ENCODE measurements at places on chromosomes 6 and 20.

- no peak for DNase-seq
Measured at GRCh38 chr6:129393654-129394053, 316.3 kb downstream of the ARHGAP18 start.

DNA sequence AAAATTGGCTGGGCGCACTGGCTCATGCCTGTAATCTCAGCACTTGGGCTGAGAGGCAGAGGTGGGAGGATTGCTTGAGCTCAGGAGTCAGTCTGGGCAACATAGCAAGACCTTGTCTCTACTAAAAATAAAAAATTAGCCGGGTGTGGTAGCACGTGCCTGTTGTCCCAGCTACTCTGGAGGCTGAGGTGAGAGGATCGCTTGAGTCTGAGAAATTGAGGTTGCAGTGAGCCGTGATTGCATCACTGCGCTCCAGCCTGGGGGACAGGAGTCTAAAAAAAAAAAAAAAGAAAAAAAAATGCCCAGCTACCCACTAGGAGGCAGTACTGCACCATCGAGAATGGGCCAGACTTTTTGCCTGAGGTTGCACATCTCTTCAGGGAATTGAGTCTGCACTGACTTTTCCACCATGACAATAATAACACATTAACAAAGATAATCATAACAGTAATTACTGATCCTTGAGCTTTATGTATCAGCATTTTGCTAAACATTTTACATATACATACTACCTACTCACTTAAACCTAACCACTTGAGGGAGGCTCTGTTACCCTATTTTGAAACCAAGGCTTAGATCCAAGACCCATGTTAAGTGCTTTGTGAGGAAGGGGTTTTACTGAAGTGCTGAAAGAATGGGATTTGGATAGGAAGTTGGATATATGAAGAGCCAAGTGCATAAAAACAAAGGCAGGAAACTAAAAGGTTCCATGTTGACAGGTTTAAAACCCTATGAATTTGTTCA lies 21.0 kb downstream of the SRSF3 start:
- DNase-seq = peak; percentile 48

DNA sequence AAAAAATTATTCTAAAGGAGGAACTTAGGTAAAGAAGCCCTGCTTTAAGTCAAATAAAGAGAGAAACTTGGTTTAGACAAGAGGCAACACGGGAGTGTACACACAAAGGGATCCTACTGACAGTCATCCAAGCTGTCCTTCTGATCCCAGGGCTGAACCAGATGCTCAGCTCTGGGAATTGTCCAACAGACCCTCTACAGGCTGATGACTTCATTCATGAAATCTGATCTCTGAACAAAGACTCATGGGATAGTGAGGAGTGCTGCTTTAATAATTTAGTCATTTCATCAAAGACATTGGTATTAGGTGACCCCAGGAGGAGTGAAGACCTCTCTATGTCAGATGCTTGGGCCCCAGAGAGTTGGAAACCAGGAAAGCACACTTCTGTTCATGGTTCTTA lies 65.6 kb upstream of the ARMH2 start:
- DNase-seq = no peak

GRCh38 chr20:38084425-38084951 lies 50.9 kb downstream of the RPRD1B start:
- no peak for DNase-seq

- DNase-seq = peak; percentile 78
Measured at GRCh38 chr20:63520934-63521601, 503 bp downstream of the PPDPF start.

- DNase-seq = no peak
Measured at GRCh38 chr6:33868141-33868540, 64.3 kb upstream of the MLN start.

DNA sequence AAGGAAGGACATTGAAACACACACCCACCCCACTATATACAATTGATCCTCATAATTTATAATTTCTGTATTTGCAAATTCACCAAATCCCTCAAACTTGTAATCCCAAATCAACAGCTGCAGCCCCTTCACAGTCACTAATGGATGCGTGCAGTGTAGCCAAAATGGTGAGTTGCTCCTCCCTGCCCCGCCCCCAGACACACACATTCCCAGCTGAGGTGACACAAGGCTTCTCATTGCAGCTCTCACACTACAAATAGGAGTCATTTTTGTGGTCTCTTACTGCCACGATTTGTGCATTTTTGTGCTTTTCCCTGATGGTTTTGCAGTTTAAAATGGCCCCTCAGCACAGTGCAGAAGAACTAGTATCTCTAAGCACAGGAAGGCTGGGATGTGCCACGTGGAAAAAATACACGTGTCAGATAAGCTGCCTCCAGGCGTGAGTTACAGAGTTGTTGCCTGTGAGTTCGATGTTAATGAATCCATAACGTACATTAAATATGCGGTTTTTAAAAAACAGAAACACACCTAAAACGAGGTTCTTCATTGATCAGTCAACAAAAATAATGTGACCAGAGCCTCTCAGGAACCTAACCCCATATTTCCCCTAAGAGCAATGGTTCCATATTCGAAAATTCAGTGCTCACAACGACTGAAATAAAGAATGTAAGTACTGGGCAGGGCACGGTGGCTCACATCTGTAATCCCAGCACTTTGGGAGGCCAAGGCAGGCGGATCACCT lies 8.2 kb downstream of the ATP9A start:
- no peak for DNase-seq

GRCh38 chr6:150599199-150600009 lies at the start of gene PLEKHG1:
PLEKHG1 (plus strand) TSS chr6:150599885; CDS start chr6:150733682, 133,797 bp downstream.
- peak; percentile 65 for DNase-seq

GRCh38 chr6:370555-370954 lies 21.0 kb upstream of the IRF4 start:
- no peak for DNase-seq

DNA sequence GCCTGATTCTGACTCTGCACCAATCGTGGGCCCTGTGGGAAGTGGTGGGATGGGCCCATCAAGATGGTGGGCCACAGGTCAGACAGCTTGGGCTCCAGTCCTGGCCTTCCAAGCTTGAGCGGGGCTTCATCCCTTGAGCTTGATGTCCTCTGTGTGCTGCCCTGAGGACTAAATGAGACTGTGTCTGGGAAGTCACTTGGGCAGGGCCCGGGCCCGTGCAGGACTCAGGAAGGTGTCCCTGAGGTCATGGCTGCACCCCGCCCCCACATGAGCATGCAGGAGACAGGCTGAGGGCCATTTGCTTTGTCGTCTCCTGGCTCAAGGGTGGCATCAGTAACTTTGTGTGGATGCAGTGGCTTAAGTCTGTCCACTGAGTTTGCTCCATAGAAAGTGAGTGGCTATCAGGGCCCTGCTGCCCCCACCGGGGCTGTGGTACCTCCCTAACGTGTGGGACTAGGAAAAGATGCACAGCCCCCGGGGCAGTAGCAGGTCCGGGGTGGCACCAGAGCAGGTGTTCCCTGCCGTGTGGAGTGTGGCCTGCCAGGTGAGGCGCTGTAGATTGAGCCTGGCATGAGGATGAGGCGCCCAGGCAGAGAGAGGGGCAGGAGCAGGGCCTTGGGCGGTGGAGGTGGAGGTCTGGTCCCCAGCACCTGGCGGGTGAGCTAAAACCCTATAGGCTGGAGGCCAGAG lies 298.6 kb downstream of the TAF4 start:
- DNase-seq = no peak

GRCh38 chr6:81832304-81832703 lies 79.8 kb upstream of the TENT5A start:
- no peak for DNase-seq

DNA sequence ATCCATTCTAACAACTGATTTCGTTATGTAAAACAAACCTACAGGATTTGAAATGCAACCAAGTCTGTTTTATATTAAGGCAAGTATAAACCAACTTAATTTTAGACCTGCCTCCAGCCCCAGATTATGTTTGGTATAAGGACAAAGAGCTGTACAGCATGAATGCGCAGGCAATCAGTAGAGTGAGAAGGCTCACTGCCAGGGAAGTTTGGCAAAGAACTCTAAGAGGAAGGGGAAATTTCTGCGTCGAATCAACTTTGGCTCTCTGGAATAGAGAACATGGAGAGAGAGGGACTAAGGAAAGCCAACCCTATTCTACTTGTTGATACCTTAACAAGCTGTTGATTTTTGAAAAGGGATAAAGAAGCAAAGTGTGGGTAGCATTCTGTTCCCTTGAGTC lies 96.9 kb upstream of the FOXO3 start:
- DNase-seq = no peak

- peak; percentile 42 for DNase-seq
Measured at GRCh38 chr6:7541175-7542064, at the start of gene DSP. DSP (plus strand) TSS chr6:7541671; CDS start chr6:7541916, 245 bp downstream.

Measured in activated naive CD8-positive, alpha-beta T cell treated with anti-CD3 and anti-CD28 coated beads, Interleukin-2, amount 50 U/mL, for 24 hours (primary cell).